ENCODE measurements at places on chromosomes 5 and 9. TPM values are rescaled to one million over a fixed set of nuclear protein-coding genes. Genes with fewer than 3 reads are reported as not detected.

- no peak for DNase-seq
Measured at GRCh38 chr5:34663771-34664496, 7.8 kb downstream of the RAI14 start.

The ESM1 gene
- total RNA-seq, result not detected

The PCDHA13 gene
- total RNA-seq, result 1.2 TPM

GRCh38 chr9:103041961-103042360 is 46.8 kb downstream of the CYLC2 start:
- DNase-seq, result no peak
